ENCODE measurements at places on chromosomes 3 and 15.

GRCh38 chr3:57007521-57008460 lies 52.7 kb upstream of the SPATA12 start:
- no peak for DNase-seq

- DNase-seq: no peak
Measured at GRCh38 chr15:49301562-49301961, 121.5 kb upstream of the FGF7 start.

DNA sequence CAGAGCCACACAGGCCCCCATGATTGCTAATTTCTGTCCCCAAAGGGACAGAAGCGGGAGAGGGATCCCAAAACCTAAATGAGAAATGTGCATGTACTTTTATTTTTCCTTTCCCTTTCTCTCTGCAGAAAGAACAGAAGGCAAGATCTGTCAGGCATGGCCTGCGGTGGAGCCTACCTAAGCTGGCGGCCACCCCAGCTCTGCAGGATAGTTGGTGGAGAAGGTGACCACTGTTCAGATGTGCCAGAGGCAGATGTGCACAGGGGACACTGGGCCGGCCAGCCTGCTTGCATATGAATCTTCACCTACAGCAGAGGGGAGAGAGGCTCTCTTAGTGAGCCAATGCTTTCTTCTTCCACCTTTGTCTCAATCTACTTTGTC lies 2.1 kb upstream of the AMOTL2 start:
- no peak for DNase-seq

DNA sequence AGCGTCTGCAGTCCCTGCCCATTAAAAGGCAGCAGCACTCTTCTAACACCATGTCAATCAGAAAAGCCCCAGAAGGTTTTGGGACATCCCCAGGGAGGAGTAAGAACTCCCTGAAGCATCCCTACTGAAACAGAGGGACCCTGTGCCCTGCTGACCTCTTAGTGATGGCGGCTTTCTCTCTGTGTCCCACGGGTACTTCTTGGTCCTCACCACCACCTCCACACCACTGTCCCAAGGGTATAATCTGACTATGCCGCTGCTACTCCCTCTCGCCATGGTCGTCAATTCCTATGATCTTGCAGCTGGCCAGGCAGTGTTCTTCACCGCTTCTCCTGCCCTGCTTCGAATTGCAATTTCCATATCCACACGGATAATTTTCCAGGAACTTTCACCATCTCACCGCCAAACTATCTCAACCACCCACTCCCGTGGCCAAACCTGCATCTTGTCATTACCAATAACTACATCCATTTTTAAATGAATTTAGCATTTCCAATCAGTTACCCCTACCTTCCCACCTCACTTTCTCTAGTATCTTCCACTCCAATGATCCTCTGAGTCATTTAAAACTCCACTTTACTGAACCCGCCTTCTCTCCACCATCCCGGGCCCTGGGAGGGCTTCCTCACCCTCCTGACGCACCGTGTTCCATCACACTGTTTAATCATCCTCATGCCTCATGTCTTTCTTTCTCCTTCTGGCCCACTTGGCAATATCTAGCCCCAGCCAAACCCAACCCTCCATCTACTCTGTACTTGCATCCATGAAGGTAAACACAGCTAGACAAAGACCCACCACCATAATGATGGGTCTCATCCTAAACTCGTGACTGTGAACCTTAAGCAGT lies 23.7 kb downstream of the PRR23E start:
- DNase-seq: no peak

DNA sequence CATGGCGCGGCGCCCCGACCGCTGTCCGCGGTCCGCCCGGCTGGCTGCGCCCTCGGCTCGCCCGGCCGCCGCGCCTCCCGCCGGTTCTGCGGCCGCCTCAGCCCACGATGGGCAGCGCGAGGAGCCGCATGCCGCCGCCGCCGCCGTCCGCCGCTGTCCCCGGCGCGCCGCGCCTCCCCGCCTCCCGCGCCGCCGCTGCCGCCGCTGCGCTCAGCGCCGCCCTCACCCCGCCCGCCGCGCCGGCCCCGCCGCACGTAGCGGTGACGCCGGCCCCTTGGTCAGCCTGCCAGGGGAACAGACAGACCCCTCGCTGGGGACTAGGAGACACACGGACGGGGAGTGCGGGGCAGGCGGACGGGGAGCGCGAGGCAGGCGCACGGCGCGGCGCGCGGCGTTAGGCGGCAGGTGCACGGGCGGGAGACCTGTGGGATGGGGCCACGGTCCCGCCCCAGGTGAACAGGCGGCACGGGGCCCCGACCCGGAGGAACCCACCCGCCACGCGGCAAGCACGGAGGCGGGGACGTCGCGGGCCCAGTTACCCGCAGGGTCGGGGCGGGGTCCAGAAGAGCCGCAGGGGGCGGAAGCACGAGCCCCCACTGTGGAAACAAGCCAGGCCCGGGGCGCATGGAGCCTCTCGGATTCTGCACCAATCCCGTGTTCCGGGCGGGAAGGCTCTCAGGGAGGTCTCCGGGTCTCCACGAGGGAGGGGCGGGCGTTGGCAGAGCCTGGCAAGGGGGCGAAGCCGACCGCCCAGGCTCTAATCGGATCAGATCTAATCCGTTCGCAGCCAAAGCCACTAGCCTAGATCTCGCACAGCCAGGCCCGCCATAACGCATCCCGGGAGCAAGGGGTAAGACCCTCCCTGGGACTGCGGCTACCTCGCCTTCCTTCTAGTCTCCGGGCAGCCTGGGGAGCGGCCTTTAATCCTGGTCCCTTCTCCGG lies at the start of gene CSPG5:
Gene CSPG5 (minus strand): TSS at position 175 of the 942 bp plus-strand sequence. CDS start 172 bp downstream, at position 3.
- DNase-seq: peak; percentile 47

GRCh38 chr3:100403362-100404249 lies 2.3 kb downstream of the LNP1 start:
- DNase-seq: peak; percentile 4

DNA sequence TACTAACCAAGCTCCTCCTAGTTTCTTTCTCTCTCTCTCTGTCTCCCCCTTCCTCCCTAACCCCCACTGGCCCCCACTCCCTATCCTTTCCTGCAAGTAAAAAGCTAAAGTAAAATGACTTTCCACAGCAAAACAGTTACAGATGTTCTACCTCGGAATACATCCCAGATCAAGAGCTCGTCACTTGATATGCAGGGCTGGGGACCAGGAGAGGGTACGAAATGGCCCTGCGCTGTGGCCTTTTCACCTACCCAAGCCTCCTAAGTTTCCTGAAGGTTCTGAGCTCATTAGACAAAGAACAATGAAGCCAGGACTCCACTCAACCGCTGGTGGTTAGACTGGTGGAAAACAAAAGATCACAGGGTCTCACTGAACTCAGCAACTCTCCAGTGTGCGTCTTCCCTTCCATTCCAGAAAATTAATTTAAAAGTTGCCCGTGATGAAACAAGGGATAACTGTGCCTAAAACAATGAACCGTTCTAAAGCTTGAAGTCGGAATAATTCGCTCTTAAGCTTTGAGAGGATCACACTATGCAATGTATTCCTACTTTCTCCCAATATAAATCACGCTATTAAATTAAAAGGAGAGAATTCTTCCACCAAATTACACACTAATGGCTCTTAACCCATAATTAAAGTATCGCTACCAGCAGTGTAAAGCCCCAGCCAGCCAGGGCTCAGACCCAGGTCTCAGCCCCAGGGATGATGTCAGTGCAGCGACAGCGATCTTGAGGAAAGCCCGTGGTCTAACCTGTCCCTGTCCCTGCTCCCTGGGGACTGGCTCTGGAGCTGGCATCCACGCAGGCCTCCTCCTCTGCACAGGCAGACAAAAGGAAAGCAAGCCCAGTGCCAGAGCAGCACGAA lies 5.0 kb downstream of the VGLL4 start:
- no peak for DNase-seq

DNA sequence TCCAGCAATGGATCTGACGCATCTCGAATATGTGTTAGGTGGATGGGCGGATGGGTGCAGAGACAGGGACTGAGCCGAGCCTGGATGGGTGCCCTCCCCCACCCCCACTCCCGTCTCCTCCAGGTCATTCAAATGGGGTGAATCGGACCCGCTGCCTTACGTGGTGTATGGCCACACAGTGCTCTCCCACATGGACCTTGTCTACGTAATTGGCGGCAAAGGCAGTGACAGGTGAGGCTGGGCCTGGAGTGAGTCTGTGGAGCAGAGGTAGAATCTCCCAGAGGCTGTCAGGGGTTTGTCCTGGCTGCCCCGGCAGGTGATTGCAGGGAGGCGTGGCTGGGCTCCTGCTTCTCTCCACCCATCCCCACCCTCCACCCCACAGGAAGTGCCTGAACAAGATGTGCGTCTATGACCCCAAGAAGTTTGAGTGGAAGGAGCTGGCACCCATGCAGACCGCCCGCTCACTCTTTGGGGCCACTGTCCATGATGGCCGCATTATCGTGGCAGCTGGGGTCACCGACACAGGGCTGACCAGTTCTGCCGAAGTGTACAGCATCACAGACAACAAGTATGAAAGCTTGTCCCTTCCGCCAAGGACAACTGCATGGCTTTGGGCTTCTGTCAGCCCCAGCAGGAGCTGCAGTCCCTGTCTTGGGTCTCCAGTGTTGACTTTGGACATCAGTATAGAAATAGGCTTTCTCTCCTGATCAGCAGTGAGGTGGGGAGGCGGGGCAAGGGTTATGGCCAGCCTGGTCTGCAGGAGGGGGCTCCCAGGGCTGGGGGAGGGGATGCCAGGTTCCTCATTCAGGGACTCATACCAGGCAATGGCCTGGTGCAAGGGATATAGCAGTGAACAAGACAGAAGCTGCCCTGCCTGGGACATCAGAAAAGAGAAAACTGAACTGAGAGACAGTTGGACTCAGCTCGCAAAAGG lies 3.4 kb downstream of the KLHL40 start:
- DNase-seq: no peak

- DNase-seq: no peak
Measured at GRCh38 chr15:96255599-96255998, 74.9 kb upstream of the NR2F2 start.

DNA sequence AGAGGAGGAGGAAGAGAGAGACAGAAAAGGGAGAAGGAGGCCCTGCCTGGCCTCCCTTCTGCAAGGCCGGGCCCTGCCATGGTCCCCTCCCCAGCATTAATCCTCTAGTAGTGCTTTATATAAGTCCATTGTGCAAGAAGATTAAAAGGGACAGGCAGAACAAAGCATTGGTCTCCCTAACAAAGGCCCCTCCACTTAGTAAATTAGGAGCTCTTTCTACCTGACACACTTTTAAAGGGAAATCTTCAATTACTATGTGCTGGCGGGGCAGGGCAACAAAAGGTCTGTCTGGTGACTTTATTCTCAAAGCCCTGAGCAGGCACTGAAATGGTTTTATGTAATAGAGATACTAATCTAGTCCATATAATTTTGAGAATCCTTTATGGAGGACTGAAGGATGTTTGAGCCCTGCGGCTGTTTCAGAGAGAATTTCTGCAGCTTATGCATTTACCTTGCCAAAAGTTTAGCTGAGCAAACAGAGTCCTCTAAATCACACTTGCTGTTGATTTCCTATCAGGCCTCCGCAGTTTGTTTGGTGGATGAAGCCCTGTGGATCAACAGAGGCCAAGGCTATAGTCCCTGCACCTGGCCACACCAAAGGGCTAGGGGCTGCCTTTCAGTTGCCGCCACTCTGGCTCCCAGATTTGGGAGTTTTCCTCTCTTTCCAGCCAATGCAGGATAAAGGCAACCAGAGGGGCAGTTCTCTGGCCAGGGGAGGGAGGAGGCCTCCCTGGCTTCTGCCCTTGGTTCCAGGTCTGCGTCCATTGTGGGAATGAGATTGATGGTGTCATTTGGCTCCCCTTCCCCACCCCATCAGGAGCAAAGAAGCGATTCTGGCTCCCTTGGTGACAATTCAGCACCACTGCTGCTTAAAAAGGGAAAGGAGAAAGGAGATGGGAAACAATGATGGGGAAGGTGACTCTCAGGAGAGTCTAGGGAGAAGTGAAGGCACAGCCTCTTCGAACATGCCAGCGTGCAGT lies 148.0 kb downstream of the MEGF11 start:
- DNase-seq: no peak

Measured in stimulated activated CD4-positive, alpha-beta T cell treated with anti-CD3 and anti-CD28 coated beads, Interleukin-2, amount 100 ng/mL, for 24 hours (primary cell).